Muscle of leg (tissue), 16 donors: ENCODE measurements at places on chromosomes 5 and 9. TPM values are rescaled to one million over a fixed set of nuclear protein-coding genes. Genes with fewer than 3 reads are reported as not detected.

FAM153A gene
- 0.86 TPM for polyA plus RNA-seq

DNA sequence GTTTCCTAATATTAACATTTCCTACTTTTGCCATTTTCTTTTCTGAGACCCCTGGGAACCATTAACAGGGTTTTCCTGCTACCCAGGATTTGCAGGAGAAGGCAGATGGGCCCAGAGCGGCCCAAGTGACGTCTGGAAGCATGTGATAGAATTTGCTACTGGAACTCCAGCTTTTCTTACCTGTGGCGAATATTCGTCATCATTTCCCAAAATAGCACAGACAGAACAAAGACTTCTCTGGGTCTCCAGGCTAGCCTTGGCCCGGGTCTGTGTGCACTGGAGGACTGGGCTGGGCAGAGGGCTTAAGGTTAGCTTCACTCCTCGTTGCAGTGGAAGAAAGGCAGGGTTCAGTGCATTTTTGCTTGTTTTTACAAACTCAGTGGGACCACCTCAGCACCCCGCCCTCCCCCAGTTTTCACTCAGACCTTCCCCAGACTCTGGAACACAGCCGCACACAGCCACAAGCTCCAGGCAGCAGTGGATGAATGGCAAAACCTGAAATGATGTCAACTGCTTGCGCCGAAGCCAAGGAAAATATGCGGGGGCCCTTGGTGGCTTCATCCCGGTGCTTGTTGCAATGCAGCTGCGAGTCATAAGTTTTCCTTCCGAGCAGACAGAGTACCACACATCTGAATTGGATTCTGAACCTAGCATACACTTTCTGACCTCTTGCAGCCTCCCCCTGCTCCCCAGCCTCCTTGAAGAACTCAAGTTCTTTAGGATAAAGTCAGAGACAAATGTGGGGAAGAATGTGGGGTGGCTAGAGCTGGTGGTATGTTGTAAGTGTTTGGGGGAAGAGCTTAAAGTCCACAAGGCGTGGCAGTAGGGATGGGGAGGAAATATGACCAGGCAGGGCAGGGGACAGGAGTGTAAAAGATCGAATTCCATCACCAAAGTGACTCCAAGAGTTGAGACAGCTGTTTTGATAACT, 586.0 kb downstream of the CCDC171 start:
- peak; percentile 82 for DNase-seq

DNA sequence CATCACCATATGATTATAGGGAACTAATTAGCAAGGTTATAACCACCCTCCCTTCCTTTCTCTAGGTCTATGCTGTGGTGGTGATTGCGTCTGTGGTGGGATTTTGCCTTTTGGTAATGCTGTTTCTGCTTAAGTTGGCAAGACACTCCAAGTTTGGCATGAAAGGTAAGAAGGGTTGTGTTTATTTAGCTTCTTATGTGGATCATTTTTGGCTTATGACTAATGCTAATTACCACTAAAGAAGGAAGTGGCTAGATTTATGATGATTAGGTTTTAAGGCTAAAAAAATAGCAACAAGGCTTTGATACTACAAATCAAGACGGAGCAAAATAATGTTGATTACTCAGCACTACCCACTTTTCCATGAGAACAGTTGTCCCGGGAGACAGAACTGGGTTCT, 82.4 kb downstream of the NTRK2 start:
- no peak for DNase-seq

ADAMTS19 gene
- polyA plus RNA-seq, result 15.8 TPM

CRHBP gene
- 0.86 TPM for polyA plus RNA-seq

SPAG8 gene
- 2.0 TPM for polyA plus RNA-seq

NPR2 gene
- 21.6 TPM for polyA plus RNA-seq

FREM1 gene
- polyA plus RNA-seq, result 28.1 TPM

CARTPT gene
- polyA plus RNA-seq, result not detected

DNA sequence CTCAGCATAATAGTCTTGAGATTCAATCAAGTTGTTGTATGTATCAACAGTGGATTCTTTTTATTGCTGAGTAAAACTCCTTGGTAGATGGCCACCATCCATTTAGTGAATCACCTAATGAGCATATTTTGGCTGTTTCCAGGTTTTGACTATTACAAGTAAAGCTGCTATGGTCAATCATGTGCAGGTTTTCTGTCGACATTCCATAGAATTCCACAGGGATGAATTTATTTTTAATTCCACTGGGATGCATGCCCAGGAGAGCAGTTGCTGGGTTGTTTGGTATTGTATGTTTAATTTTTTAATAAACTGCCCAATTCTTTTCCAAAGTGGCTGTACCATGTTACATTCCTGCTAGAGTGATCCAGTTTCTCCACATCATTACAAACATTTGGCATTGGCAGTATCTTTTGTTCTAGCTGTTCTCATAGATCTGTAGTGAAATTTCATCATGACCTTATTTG, 10.5 kb upstream of the S1PR3 start:
- peak; percentile 77 for DNase-seq

GRCh38 chr5:42691413-42691937, 65.1 kb upstream of the CCDC152 start:
- DNase-seq, result peak; percentile 25

DNA sequence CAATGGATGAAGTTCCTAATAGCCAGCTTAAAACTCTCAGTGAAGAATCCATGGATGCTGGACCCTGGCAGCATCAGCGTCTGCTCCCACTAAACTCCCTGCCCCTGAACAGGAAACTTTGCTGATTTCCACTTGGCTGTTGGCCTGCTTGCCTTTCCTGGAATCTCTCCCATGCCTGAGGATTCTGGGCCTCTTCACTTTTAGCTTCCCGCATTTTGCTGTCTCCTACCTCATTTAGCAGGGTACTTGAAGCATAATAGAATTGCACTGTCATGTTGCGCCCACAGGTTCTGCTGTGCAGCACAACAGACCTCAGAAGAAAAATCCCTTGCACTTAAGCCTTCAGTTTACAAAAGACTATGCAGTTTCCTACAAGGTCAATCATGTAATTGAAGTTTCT, 127.6 kb downstream of the DROSHA start:
- DNase-seq, result no peak

DNA sequence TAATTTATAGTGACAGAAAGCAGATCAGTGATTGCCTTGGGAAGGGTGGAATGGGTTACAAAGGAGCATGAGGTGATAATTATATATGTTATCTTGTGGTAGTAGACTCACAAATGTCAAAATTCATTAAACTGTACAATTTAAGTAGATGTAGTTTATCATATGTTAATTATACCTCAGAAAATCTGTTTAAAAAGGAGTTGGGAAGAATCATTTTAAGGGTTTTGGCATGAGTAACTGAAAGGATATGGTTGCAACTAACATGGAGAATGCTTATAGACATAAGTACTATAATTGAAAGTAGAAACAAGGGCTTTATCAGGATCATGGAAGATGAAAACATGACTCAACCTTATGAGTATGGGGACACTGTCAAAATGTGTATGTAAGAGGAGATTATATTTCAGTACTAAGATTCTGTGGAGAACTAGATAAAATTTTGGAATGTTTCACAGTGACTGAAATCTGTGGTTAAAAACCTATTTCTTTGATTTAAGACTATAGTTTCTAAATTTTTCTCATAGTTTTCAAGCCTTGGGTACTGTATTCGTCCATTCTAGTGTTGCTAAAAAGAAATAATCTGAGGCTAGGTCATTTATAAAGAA, 73.3 kb downstream of the FCHO2 start:
- no peak for DNase-seq

GRCh38 chr9:27933210-27934025, 360.1 kb upstream of the C9orf72 start:
- DNase-seq, result no peak

OR1Q1 gene
- polyA plus RNA-seq, result not detected

FAM221B gene
- 0.17 TPM for polyA plus RNA-seq

DNA sequence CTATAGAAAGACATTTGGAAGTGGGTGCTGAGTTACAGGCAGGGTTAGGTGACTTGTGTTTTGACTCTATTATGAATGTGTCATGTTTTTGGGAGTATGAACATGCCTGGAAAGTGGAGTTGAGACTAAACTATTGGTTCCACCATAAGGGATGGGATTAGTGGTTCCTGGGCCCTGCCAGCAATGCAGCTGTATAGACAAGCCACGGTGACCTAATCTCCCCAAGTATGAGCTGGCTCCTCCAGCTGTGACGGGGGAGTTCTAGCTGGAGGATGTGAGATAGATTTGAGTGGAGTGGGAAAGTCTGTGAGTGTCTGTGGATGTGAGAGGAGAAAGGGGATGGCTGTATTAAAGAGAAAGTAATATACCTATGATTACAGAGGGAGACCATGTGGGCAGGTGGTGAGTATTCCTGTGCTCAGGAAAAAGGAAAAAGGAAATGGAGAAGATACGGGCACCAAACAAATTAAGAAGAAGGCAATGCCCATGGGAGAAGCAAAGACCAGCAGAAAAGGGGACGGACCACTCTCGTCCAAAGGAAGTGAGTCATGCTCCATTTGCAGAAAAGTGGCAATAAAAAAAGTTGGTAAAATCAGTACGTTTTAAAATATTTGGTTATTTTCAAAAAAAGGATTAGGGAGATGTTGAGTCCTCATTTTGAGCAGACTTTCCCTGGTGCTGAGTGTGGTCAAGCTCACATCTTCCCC, 48.3 kb upstream of the ICE1 start:
- DNase-seq, result peak; percentile 72

- DNase-seq, result no peak
These were observed 116.8 kb downstream of the MACIR start for GRCh38 chr5:103375350-103375749.

GRCh38 chr9:137077758-137078693, 709 bp downstream of the UAP1L1 start:
- DNase-seq, result no peak

DNA sequence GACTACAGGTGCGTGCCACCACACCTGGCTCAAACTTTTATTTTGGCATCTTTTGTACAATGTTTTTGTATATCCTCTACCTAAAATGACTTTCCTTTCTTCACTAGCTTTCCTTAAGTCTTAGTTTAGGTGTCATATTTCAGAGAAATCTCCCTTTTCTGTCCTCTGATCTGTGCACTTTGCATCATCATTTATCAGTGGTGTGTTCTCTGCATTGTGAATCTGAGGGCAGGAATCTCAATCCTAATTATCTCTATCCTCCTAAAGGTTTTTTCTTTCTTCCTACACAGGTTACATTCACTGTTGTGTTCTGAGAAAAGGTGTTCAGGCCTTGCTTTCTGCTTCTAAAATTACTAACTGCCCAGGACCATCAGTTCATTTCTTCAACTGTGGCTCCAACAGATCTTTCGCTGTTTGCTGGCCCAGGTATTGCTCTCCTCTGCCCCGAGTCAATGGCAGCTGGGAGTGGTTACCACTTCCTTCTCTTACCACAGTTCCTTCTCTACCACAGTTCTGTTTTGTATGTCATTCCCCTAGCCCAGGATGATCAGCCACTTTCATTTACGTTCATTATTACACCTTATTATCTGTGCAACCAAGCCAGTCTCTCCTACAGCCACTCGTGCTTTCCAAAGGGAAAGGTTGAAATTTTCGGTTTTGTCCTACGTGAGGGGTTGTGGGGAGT, 14.0 kb downstream of the TGFBR1 start:
- no peak for DNase-seq

ABLIM3 gene
- 131 TPM for polyA plus RNA-seq

SLC22A4 gene
- polyA plus RNA-seq, result 2.7 TPM

DNA sequence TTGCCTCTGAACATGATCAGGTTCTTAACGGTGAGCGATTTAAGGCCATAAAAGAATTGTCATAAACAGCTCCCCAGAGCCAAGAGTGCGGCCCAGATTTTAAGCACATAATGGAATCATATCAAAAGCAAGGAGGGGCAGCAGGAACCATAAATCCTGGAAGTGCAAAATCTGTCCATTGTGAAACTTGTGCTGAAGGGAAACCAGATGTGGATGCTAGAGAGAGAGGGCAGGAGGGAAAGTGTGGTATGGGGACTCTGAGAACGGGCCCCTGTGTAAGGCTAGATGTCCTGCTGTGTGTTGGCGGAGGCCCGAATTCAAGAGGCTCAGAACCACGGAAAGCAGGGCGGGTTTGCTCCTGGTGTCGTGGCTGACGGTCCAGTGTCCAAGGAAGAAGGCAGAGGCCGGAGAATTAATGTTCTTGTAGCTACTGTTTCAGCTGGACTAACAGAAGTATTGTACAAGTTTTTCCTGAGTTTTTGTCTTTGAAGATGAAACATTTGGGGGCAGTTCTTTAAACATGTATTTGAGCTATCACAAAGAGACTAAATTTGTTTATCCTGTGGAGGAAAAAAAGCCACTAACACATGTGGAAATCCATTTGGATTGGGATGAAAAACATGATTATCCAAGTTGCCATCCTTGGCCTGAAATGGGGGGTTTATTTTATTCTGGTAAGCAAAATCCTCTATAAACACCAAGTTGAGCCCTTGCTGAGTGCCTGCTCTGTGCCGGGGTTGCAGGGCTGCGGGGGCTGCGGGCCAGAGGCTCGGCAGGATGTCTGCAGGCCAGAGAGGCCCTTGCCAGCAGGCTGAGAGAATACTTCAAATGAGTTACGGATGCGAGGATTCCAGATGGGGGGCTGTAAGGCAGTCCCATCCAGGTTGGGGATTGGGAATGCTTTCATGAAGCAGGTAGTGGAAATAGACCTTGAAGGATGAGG, 9.2 kb upstream of the CXCL14 start:
- no peak for DNase-seq

DNA sequence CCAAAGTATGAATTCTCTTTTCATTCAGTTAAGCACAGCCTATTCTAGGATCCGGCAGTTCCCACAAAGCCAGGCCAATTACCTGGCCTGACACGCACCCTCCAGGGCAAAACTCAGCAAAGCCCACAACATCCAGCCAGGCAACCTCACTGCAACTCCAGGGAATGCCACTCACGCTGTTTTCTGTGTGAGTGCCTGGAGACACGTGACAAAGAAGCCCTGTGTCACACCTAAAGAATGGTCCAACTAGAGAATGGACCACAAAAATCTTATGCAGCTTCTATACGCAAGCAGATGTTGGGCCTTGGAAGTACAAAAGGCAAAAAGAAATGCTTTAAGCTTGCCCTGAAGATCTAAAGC, 20.2 kb downstream of the RETREG1 start:
- DNase-seq, result no peak

DNA sequence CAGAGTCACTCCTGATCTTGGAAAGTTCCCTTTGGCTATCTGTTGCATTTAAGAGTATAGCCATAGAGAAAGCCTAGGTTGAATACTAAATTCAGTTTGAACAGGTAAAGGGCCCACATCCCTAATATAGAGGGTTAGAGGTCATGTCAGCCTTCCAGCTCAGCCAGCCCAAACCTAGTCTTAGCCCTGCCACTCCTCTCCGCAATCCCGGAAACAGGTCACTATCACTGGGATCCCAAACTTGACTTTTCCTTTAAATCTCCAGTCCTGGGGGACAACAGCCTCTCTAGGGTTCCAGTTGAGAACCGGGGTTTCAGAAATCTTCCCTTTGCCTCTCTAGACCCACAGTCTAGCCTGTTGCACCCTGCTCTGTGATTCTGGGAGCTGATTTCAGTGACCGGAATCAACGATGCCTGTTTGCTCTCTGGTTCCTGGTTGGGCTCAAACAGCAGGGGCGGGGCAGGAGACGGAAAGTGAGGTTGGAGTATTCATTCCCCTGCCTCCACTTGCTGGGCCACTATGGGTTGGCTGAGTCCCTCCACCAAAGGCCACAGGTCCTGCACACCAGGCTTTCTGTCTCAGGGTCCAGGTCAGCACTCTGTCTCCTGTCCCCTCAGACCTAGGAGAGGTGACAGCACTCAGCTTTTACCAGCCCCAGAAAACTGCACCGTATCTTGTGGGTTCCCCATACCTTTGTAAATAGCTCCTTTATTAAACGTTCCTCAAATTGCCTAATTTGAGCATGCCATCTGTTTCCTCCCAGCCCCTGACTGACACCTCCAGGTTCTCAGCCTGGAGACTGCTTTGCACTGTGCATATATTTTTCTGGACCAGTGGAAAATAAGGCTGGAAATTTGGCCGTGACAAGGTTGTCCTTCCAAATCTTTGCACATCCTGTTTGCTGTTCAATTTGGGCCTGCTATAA, 23.8 kb upstream of the CPEB4 start:
- DNase-seq, result no peak

FOXD4L6 gene
- polyA plus RNA-seq, result not detected

PCDHA1 gene
- 0.05 TPM for polyA plus RNA-seq
